ENCODE measurements at places on chromosomes 1 and 21. TPM values are rescaled to one million over a fixed set of nuclear protein-coding genes. Genes with fewer than 3 reads are reported as not detected.

DNA sequence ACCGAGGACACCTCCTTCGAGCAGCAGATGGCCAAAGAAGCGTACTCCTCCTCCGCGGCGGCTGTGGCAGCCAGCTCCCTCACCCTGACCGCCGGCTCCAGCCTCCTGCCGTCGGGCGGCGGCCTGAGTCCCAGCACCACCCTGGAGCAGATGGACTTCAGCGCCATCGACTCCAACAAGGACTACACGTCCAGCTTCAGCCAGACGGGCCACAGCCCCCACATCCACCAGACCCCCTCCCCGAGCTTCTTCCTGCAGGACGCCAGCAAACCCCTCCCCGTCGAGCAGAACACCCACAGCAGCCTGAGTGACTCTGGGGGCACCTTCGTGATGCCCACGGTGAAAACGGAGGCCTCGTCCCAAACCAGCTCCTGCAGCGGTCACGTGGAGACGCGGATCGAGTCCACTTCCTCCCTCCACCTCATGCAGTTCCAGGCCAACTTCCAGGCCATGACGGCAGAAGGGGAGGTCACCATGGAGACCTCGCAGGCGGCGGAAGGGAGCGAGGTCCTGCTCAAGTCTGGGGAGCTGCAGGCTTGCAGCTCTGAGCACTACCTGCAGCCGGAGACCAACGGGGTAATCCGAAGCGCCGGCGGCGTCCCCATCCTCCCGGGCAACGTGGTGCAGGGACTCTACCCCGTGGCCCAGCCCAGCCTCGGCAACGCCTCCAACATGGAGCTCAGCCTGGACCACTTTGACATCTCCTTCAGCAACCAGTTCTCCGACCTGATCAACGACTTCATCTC is 106.8 kb upstream of the VAMP3 start:
- no peak for DNase-seq
- no peaks in the 10 kb centered on the region for H3K36me3 ChIP-seq
- H3K4me1 ChIP-seq: no peaks in the 10 kb centered on the region
- no peaks in the 10 kb centered on the region for H3K27me3 ChIP-seq

Gene CALML6
- polyA plus RNA-seq: not detected

Gene C4BPB
- 0.45 TPM for polyA plus RNA-seq

GRCh38 chr21:39014747-39015146 is 168.5 kb downstream of the PSMG1 start:
- no peaks in the 10 kb centered on the region for H3K4me1 ChIP-seq
- H3K36me3 ChIP-seq: no peaks in the 10 kb centered on the region
- H3K4me3 ChIP-seq: no peak overlapping the region
- no peaks in the 10 kb centered on the region for H3K27me3 ChIP-seq
- H3K27ac ChIP-seq: no peak overlapping the region

Gene WDR3
- 28.8 TPM for polyA plus RNA-seq

Measured in naive thymus-derived CD4-positive, alpha-beta T cell (primary cell).